CD4-positive, alpha-beta T cell treated with Interferon gamma for 1 hour (primary cell): ENCODE measurements at places on chromosomes 1 and 21.

DNA sequence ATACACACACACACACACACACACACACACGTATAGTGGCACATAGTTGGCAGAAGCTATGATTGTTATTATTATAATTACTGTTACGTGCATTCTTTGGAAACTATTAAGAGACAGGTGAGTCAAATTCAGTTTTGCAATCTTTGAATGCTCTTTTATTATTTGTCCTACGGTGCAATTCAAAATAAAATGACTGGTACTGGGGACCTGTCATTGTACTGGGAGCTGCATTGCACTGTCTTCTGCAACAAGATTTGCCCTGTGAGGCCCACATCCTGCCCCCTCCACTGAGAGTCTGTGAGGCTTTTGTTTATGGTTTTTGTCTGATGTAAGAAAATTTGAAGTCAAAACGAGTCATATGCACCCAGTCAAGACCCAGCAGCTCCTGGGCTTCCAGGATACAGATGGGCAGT, 1.9 kb downstream of the LY9 start:
- DNase-seq, result peak; percentile 52

GRCh38 chr21:16708101-16708835, 804.6 kb upstream of the CXADR start:
- DNase-seq, result no peak

DNA sequence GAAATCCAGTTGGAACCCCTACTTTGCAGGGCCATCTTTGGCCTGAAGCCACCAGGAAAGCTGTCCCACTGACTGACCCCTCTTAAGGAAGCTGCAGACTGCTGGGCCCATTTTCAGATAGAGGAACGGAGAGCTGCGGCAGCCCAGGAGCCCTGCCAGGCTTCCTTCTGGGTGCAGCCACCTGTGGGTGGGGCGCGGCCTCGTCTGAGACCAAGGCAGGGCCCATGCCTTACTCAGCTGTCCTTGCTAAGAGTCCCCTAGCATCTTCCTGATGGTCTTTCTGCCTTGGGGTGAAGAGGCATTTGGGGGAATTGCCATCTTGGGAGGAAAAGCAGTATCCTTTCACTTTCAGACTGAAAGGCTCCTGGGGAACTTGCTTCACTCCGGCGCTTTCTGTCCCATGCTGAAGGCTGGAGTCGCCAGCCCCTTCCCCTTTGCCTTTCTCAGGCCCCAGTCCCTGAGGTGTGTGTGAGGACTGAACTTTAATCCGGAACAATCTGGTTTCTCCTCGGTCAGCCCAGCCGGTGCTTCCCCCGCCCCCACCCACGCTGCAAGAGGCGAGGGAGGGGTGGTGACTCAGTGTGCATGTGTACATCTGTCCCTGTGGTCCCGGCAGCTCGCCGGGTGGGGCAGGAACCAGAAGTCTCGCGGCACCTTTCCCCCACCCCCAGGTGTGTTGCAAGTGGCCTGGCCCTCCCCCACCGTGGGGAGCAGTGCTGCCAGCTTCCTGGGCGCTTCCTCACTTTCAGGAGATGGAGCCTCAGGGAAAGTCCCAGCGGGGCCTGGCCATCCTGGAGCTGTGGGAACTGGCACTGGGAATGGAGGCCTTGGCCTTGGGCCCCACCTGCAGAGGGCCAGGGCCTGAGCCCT, 5.1 kb downstream of the ZC3H12A start:
- DNase-seq, result peak; percentile 90

DNA sequence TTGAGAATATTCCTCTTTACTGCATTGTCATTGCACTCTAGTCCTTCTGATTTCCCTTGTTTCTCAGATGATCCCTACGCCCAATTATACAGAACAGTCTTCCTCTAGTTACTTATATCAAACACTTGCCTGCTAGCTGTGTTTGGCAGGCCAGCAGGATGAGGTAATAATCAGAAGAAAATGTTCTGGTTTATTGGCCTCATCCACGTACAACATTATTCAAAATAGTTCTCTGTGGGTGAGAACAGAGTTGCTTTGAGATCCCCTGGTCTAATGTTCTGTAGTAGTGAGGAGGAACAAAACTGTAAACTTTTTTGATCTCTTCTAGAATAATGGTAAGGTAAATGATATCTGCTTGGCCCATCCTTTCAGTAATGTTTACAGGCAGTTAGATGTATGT, 22.3 kb upstream of the C1orf105 start:
- no peak for DNase-seq

- peak; percentile 99 for DNase-seq
Measured at GRCh38 chr1:151198254-151199127, at the start of gene PIP5K1A. PIP5K1A (plus strand) TSS chr1:151198552; CDS start chr1:151198997, 445 bp downstream.

- no peak for DNase-seq
Measured at GRCh38 chr1:196425513-196425912, 182.7 kb downstream of the KCNT2 start.

DNA sequence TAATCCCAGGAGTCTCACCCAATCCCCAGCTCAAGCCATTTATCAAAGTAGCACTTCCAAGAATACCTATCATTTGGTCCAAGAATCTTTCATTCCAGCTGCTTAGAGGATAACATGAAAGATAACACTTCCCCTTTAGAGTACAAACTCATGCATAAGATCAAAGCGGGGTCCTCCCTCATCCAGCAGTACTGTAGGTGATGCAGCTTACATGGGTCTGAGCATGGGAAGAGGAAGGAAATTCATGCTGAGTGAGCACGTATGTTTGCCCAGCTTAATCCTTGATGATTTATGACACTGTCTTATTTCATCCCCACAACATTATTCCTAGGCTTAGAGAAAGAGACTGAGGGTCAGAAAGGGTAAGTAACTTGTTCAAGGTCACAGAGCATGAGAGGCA, 167.1 kb upstream of the GJB5 start:
- DNase-seq, result no peak
